ENCODE measurements at places on chromosomes 16 and 17.

DNA sequence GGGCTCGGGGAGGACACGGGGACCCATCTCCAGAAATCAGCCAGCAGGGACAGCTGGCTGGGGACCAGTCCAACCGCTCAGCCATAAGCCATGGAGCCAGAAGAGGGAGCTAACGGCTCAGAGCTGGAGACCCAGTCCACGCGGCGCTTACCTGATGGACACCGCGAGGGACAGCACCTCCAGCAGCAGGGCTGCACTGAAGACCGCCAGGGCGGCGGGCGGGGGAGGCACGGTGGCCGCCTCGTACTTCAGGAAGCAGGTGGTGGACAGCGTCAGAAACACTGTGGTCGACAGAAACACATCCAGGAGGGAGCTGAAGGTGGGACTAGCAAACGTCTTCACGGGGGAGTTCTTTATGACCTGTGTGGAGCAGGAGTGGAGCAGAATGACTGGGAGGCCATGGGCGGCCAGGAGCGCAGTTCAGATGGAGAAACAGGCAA is 102.6 kb upstream of the CREBBP start:
- peak; percentile 9 for DNase-seq

GRCh38 chr16:84489131-84489530 is 15.3 kb downstream of the MEAK7 start:
- no peak for DNase-seq

DNA sequence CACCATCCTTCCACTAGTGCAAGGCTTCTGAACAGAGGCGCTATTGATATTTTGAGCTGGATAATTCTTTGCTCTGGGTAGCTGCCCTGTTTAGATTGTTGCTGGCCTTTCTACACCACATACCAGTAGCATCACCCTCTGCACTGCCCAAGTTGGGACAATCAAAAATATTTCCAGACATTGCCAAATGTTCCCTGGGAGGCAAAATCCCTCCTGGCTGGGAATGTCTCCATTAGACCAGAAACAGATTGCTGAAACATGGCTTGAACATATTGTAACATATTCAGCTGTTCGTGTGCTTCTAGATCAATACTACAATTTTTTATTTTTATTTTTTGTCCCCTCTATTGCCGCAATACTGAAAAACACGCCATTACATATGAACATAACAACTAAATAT is 174.6 kb downstream of the ABCA8 start:
- DNase-seq: no peak

DNA sequence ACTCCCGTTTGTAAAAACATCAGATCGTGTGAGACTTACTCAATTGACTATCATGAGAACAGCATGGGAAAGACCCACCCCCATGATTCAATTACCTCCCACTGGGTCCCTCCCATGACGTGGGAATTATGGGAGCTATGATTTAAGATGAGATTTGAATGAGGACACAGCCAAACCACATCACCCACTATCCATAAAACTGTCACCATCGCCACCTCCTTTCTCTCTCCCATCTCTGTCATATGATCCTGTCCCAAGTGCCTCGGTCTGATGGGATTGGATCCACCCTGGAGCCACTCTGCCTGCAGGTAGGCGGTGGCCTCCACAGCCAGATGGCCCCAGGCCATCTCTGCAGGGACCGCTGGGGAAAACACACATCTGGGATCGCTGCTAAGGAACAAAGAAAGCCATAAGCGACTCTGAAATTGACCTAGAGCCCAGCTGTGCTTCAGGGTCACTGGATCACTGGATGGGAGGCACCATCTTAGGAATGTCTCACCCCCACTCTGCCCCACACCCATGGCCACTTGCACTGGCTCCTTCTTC is 61.2 kb downstream of the TMEM186 start:
- DNase-seq: no peak

GRCh38 chr16:76278980-76279379 is 1.8 kb downstream of the CNTNAP4 start:
- DNase-seq: no peak

- DNase-seq: no peak
These were observed 623 bp upstream of the DDX52 start for GRCh38 chr17:37643869-37644268.

DNA sequence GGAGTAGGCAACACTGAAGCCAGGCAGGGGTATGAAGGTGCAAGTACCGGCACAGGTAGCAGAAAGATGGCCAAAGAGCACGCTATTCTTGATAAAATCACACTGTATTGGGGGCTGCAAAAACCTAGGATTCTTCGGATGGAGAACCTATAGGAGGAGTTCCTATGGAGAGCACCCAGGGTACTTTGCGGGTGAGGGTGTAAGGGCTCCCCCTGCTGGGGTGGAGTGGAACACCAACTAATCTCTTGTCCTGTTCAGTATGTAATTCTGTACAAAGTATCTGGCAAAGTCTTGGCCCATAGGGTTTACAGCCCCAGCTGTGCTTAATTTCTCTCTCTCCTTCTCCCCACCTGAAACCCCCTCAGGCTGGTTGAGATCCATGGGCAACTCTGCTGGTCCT is 393.1 kb upstream of the ASIC2 start:
- no peak for DNase-seq

- DNase-seq: no peak
These were observed 19.4 kb upstream of the SUPT4H1 start for GRCh38 chr17:58371300-58371950.

GRCh38 chr17:43341715-43342588 is 56.8 kb upstream of the ARL4D start:
- DNase-seq: no peak

DNA sequence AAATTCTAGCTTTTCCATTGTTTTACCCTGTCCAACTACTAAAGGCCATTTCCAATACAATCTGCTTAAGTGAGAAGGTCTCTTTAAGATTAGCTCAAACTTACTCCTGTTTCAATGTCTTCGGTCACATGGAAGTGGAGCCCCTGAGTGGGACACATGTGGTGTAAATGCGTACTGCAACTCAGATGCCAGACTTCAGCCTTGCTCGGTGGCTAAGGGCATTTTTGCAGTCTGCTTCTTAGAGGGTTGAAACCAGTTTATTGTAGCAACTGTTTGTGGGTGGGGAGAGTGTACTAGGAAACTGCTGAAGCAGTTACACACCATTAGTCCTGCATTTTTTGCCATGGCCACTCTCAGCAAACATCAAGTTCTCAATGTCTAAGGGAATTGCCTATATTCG is 140.6 kb downstream of the PARN start:
- no peak for DNase-seq

DNA sequence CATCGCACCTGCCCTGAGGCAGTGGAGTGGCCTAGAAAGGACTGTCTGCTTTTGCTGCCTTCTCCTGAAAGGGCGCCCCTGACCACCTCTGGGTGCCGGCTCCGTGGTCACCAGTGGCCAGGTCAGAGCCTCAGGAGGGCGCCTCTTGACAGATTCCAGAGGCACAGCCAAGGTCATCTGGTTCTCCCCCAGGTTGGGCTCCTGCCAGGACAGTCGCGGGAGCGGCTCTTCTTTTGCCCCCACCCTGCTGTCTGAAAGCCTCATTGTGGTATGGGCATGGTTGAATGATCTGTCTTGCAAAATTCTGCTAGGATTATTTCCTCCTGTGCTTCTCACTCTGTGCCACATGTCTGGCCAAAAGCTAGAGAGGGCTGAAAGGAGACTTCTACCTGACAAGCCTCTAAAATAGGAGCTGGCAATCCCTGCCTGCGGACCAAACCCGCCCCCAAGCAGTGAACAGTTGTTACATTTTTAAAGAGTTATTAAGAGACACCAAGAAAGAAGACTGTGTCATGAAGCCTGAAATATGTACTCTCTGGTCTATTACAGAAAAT is 82.8 kb downstream of the SNX29 start:
- no peak for DNase-seq

DNA sequence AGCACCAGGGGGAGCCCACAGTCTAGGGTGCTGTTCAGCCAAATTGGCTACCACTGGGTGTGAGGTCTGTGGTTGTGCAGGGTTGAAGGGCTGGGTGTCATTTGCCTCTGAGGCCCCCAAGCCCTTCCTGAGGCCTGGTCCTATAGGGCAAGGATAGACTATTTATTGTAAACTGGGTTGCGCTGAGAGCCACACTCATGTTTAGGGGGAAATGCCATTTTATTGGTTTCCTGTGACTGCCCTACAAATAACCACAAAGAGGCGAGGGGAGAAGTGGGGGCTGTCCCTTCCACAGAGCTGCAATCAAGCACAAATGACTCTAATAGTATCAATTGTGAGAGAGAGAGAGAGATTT is 3.6 kb upstream of the ZCCHC14 start:
- DNase-seq: peak; percentile 29

DNA sequence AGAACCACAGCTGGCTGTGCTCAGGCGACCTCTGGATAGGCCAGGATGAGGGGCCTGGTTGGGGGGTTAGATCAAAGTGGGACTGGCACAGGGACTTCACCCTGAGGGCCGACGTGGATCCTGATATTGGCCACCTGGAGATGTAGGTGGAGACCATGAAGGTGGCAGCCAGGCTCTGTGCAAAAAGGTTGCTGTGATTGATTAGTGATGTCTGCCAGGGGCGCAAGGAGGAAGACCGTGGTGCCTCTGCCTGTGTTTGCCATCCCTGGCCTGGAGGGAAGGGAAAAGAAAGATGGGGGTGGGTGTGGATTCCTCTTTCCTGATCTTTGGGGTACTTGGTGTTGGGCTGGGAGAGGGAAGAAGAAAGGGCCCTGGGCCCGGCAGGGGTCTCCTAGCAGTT is 529 bp upstream of the SCN4A start:
- DNase-seq: no peak

Data from activated gamma-delta T cell treated with anti-CD3 and anti-CD28 coated beads, Interleukin-2, amount 50 U/mL, for 16 hours (primary cell).